GM10248 (cell line): ENCODE measurements at places on chromosomes 12 and 14.

DNA sequence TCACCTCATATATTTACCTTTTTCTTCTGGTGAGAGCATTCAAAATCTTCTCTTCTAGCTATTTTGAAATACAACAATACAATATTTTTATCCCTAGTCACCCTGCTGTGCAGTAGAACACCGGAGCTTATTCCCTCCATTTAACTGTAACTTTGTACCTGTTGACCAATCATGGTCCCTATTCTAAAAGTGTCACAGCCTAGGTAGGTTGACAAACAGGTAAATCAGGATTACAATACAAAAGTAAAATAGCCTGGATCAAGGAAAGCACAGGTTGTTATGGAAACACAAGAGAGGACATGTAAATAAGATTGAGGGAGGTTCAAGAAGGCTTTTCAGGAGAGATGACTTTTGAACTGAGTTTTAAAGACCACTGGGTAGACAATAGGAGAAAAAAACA is 670.9 kb downstream of the DIO2 start:
- DNase-seq = no peak

- DNase-seq = no peak
These were observed 1.6 kb downstream of the FGF6 start for GRCh38 chr12:4444031-4444430.

GRCh38 chr14:101007004-101007614 is 103.6 kb upstream of the RTL1 start:
- no peak for DNase-seq

DNA sequence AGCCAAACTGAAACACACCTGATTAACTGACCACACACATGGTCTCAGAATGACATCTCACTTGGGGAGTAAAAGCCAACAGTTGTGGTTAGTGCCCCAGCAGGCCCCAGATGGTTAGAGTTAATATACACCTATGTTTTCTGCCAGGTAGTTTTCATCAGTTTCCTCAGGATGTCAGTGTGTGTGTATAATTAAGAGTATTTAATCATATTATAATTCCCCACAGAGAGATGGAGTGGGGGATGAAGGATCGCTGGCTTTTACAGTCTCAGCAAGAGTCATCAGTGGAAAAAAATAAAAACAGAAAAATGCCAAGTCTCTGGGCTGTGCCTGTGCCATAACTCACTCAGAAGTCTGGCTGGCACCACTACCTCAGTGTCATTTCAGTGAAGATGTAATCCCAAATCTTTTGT is 412.5 kb downstream of the ZFP36L1 start:
- peak; percentile 49 for DNase-seq

DNA sequence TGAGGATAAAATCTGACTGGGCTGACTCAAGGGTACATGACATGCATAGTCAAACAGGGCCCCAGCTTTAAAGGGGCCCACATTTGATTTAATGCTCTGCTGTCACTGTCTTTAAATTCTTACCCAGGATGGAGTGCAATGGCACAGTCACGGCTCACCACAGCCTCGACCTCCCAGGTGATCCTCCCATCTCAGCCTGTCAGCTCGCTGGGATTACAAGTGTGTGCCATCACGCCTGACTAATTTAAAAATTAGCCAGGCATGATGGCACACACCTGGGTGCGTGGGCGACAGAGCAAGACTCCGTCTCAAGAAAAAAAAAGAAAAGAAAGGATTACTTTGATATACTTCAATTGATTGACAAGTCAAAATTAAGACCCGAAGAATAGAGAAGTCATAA is 9.2 kb upstream of the PLBD1 start:
- DNase-seq = no peak

DNA sequence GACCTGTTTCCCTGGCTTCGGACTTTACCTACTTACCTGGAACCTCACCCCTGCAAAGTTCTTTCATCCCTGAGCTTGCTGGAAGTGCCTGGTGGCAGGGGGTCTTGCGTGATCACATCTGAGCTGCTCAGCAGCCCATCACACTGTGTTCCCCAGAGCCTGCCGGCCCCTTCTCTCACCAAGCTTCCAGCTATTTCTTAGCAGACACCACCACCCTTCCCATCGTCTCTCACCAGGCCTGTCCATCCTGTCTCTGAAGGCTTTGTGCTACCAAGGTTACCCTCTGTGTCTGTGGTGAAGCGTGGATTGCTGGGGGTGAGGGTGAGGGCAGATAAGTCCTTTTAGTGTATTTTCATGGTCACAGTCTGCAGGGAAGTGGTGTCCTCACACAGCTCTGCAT is 78.8 kb upstream of the NRXN3 start:
- no peak for DNase-seq

- DNase-seq = no peak
These were observed 3.1 kb downstream of the CCDC177 start for GRCh38 chr14:69571449-69572029.

DNA sequence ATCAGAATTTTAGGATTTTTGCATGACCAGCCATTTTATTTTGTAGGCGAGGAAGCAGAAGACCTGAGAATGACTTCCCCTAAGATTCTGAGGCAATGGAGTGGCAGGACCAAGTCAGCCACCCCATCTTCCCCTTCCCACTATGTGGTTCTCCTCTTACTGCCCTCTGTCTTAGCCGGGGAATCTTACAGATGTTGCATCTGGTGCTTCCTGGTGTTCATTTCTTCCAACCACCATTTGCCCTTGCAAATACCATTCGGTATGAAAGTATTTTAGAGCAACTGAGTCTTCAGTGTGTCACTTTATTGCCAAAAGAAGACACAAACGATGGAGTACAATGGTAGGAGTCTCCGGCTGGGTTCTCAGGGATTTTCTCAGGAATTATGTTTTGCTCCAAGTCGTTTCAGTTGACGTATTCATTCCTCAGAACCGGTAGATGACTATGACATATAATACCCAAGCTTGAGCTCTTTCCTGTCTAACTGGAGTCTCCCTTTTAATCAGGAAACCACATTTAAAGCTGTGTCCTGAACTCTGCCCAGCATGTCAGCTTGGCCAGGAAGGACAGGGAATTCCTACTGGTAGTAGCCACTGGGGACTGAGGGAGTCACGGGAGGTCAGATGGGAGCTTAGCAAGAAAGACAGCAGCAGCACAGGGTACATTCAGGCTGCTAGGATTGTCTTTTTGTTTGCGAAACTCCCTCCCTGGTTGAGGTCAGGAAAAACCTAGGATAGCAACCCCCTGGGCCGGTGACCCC is 87.0 kb downstream of the SAMD4A start:
- no peak for DNase-seq

DNA sequence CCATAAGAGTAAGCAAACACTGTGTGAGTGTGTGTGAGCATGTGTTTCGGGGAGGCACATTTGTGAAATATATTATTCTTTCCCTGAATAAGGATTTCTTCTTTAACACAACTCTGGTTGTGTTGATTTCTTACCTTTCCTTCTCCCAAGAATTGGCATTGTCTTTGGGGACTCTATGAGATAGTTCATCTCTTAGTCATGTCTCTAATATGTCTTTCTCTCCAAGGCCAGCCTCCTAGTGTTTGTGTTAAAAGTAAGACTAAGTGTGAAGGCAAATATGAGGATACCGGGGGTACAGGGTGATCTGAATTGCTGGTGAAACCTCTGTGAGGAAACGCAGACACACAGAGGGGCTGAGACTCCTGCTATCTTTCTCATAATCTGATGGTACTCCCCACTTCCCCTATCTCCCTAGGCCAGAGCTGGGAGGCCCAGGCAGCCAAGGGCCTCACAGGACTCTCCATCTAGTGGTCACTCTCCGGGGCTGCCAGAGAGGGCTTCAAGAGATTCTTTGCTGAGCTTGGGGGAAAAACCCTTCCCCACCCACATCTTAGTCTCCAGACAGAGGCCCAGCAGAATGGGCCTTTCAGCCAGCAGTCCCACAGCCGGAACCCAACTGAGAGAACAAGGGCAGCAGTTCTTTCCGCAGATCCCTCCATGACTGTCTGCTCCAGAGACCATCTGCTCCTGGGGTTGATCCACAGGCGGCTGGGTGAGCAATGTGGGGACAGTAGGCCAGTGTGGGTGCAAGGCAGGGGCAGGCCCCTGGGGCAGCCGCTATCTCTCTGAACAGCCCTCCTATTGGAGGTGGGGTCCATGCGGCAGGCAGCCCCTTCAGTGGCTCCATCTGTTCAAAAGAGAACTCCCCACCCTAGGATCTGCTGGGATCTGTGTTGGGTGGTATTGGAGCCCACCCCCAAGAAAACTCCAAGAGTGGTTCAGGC is 5.8 kb upstream of the HOXC12 start:
- no peak for DNase-seq

DNA sequence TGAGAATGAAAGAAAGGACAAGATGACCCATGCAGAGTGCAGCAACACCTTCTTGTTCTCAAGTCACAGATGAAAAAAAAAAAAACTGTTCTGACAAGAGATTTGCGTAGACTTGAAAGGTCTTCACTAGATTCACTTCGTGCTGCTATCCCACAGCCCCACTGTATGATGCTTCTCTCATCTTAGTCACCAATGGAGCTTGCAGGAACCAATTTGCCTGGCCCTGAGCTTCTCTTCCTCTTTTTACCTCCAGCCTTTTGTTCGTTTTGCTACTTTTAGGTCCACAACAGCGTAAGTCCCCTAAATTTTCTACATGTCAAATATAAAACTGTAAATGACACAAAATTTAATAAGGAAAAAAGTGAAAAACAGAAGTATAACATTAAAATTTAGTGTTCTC is 107.9 kb upstream of the NAP1L1 start:
- no peak for DNase-seq

DNA sequence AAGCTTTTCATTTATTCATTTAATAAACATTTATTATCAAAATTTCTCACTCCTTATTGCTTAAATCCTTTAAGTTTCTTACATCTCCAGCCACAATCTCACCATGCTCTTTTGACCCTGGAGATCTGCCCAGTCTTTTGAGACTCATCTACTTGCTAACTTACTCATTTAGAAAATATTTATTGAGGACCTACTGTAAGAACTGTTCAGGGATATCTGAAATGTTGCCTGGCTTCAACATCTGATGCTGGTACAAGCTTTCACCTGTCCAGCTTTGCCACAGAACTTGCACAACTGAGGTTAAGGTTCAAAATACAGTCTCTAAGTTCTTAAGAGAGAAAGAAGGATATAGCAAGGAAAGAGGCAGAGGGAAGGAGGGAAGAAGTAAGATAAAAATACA is 17.5 kb upstream of the GXYLT1 start:
- DNase-seq = no peak

DNA sequence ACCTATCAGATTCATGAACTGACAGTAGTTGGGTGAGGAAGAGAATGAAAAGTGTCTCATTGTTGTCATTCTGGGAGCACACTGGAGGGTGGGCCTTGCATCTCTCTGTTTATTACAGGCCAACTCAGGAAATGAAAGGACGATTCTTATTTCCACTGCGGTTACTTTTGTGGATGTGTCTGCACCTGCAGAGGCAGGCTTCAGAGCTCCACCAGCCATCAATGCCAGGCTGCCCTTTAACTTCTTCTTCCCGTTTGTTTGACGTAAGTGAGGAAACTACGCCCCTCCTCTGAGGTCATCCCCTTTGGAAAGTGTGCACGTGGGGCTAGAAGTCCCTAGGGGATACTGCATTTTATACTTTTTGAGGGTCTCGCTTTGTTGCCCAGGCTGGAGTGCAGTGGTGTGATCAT is 33.7 kb downstream of the TCTN1 start:
- peak; percentile 26 for DNase-seq
